ENCODE measurements at places on chromosomes 6 and 20. TPM values are rescaled to one million over a fixed set of nuclear protein-coding genes. Genes with fewer than 3 reads are reported as not detected.

Gene MYBL2
- total RNA-seq, result 83.7 TPM

Gene ZNF311
- 0.19 TPM for total RNA-seq

Gene SPATA25
- 0.71 TPM for total RNA-seq

Gene FOXF2
- total RNA-seq, result 21.7 TPM

Gene FABP7
- total RNA-seq, result not detected

Gene BPIFB3
- not detected for total RNA-seq

Gene PI3
- total RNA-seq, result 2.1 TPM

Gene NKX2-2
- total RNA-seq, result not detected

Gene MEI4
- total RNA-seq, result not detected

Gene TMEM239
- total RNA-seq, result not detected

Gene COL12A1
- total RNA-seq, result 5.7 TPM

Gene PLN
- not detected for total RNA-seq

Gene TRIM15
- not detected for total RNA-seq

Gene ALDH5A1
- 8.1 TPM for total RNA-seq

Gene BMP5
- not detected for total RNA-seq

Gene SLC26A8
- not detected for total RNA-seq

Gene RAB23
- total RNA-seq, result 9.0 TPM

Gene ASIP
- not detected for total RNA-seq

Gene HCRTR2
- total RNA-seq, result not detected

Gene TGM6
- total RNA-seq, result not detected

Gene FUCA2
- 56.5 TPM for total RNA-seq

Gene UNC5CL
- 0.34 TPM for total RNA-seq

Gene TSHZ2
- total RNA-seq, result not detected

Gene MCHR2
- total RNA-seq, result not detected

Gene PTPN1
- 55.4 TPM for total RNA-seq

Gene SLC35D3
- total RNA-seq, result not detected

Gene PHACTR1
- not detected for total RNA-seq

Gene TRIM40
- not detected for total RNA-seq

Gene TBX18
- total RNA-seq, result 16.0 TPM

Gene EDN1
- total RNA-seq, result 36.7 TPM

Gene SCUBE3
- total RNA-seq, result 0.07 TPM

Gene GDAP1L1
- not detected for total RNA-seq

Gene SNAP25
- total RNA-seq, result 18.9 TPM

Gene LY6G6D
- not detected for total RNA-seq

Gene IL17F
- not detected for total RNA-seq

Gene B3GALT4
- total RNA-seq, result 0.57 TPM

Gene XKR7
- total RNA-seq, result not detected

Gene PRRT1
- total RNA-seq, result 0.41 TPM

Gene HTR1E
- not detected for total RNA-seq

Gene SNAI1
- total RNA-seq, result 15.2 TPM

Gene PDE7B
- 0.83 TPM for total RNA-seq

Gene TUBB2B
- total RNA-seq, result 14.1 TPM

Gene FAM83C
- total RNA-seq, result 0.08 TPM

Data from A549 treated with GW870086 at 1 μM for 4 hours (cell line).